Upper lobe of left lung (tissue), 6 donors: ENCODE measurements at places on chromosomes 7 and 10.

GRCh38 chr10:127386606-127387327 is 162.3 kb upstream of the NPS start:
- peak; percentile 58 for DNase-seq
- H3K4me1 ChIP-seq = no peaks in the 10 kb centered on the region
- no peak overlapping the region for H3K4me3 ChIP-seq
- H3K36me3 ChIP-seq = no peaks in the 10 kb centered on the region
- H3K27ac ChIP-seq = no peak overlapping the region

DNA sequence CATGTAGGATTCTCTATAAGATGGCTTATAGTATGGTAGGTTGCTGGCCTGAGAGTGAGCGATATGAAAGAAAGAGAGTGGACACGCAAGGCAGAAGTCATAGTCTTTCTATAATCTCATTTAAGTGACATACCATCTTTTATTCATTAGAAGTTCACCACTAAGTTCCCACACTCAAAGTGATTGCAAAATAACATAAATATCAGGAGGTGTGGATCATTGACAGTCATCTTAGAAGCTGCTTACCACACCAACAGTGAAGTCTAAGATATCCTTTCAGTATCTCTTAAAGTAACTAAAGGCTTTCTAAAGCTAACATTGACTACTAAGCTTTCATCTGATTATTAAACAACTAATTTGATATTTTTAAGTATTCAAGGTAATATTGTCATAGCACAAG is 36.9 kb upstream of the GNAI1 start:
- no peak for DNase-seq
- no peak overlapping the region for H3K27ac ChIP-seq
- no peaks in the 10 kb centered on the region for H3K36me3 ChIP-seq
- no peaks in the 10 kb centered on the region for H3K4me1 ChIP-seq
- H3K4me3 ChIP-seq = no peak overlapping the region

- no peak overlapping the region for H3K4me3 ChIP-seq
- peaks cover 35% of the 10 kb centered on the region for H3K36me3 ChIP-seq
- peaks cover 25% of the 10 kb centered on the region for H3K4me1 ChIP-seq
- no peak overlapping the region for H3K27ac ChIP-seq
- DNase-seq = no peak
- H3K27me3 ChIP-seq = no peaks in the 10 kb centered on the region
Observed at GRCh38 chr7:101916041-101916800, 98.8 kb downstream of the CUX1 start.

DNA sequence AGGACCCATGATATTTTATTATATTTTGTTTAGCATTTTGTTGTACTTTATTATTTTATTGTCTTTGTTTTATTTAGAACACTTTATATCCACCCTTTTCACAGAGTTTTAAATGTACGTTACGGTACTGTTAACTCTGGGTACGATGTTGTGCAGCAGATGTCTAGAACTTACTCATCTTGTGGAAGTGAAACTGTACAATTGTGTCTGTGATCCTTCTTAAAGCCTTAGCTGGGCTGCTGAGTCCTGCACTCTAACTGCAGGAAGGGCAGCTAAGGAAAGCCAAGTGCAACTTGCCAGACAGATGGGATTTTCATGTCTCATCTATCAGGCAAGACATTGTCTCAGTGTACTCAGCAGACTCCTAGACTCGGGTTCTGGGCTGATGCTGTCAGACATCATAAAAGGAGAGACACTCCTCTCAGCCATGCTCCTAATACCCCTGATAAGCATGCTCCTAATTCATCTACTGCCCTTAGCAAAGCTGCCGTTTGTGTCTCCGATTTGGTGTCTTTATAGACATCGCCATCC is 14.6 kb upstream of the INSYN2A start:
- no peaks in the 10 kb centered on the region for H3K27me3 ChIP-seq
- DNase-seq = no peak
- H3K36me3 ChIP-seq = no peaks in the 10 kb centered on the region
- H3K4me3 ChIP-seq = no peak overlapping the region

- H3K27ac ChIP-seq = peak overlapping the region; percentile 80
- peaks cover 23% of the 10 kb centered on the region for H3K4me1 ChIP-seq
- DNase-seq = no peak
- no peaks in the 10 kb centered on the region for H3K27me3 ChIP-seq
- H3K4me3 ChIP-seq = peak overlapping the region; percentile 97
- no peaks in the 10 kb centered on the region for H3K36me3 ChIP-seq
Observed at GRCh38 chr7:6271694-6272440, 557 bp downstream of the CYTH3 start.

DNA sequence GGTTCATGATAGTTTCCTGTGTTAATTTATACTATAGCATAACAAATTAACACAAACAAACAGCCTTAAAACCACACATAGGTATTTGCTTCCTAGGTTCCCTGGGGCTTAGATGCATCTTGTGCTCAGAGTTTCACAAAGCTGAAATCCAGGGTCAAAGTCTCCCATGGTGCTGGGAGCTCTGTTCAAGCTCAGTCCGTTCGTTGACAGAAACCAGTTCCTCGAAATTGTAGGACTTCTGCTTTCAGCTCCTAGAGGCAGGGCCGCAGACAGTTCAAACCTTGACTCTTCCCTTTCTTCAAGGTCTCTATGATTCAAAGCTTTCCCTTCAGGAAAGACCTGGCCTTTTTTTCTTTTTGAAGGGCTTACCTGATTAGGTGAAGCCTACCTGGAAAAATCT is 90.5 kb downstream of the VSTM2A start:
- no peak for DNase-seq
- no peaks in the 10 kb centered on the region for H3K27me3 ChIP-seq
- no peaks in the 10 kb centered on the region for H3K4me1 ChIP-seq
- H3K36me3 ChIP-seq = no peaks in the 10 kb centered on the region
- H3K27ac ChIP-seq = no peak overlapping the region
- no peak overlapping the region for H3K4me3 ChIP-seq

DNA sequence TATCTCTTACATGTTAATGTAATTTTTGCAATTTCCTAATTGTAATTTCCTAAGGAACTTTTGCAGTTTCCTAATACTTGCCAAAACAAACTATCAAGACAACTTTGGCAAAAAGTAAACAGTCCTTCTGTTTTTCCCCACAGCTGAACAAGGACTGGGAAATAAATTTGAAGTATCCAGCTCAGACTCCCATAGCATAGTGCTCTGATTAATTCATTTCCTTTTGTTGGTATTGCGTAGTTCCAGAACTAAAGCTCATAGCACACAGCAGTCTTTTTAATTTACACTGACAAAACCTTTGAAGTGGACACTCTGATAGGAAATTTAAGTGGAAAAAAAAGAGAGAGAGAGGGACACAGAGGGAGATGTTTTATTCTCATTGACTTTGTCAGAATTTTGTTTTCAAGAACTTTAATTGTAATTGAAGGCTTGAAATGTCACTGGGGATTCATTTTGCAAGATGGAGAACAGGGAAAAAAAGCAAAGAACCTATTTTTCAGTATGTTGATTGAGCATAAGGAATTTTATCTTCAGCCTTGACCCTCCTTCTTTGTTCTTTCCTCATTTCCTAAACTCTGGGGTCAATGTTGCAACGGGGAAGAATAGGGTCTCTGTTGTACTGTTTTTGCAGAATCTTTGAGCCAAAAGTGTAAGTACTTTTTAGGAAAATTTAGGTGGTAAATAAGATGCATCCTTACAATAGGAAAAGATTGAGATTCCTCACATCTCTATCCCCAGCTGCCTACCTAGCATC is 232.2 kb upstream of the NPSR1 start:
- no peak for DNase-seq
- no peak overlapping the region for H3K4me3 ChIP-seq
- H3K4me1 ChIP-seq = no peaks in the 10 kb centered on the region
- no peaks in the 10 kb centered on the region for H3K36me3 ChIP-seq

DNA sequence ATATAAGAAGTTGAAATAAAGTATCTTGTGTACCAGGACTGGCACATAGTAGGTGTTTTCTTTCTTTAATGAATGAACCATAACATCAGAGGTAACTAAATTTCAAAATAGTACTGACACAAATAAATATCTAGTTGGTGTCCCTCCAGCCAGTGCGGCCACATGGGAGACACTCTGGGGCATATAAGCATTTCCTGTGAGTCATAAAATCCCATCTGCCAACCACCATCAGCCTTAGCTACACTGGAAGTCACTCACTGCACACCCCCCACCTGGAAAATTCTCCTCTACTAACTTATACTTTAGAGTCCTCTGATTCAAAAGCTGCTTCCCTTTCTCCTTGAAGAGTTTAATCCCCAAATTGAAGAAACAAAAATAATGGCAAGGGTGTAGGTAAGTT is 32.5 kb downstream of the DYDC1 start:
- no peak for DNase-seq
- no peaks in the 10 kb centered on the region for H3K36me3 ChIP-seq
- H3K27ac ChIP-seq = no peak overlapping the region
- no peak overlapping the region for H3K4me3 ChIP-seq
- H3K4me1 ChIP-seq = no peaks in the 10 kb centered on the region
- H3K27me3 ChIP-seq = no peaks in the 10 kb centered on the region

DNA sequence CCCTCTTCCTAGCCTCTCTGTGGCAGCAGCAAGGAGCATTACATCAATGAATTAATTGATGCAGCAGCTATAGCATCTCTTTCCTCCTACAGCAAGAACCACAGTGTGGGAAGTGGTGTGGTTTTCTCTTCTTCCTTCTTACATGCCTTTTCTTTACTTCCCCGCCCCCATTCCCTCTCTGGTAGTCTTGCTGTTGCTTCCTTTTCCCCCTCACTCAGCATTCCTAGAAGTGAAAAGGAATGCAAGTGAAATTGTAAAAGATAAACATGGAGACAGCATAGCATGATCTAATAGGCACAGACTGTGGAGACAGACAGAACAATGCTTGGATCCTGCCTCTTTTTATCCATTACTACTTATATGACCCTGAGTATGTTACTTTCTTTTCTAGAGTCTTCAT is 370.5 kb upstream of the BMPER start:
- H3K4me1 ChIP-seq = no peaks in the 10 kb centered on the region
- H3K27ac ChIP-seq = no peak overlapping the region
- no peaks in the 10 kb centered on the region for H3K27me3 ChIP-seq
- H3K4me3 ChIP-seq = no peak overlapping the region

DNA sequence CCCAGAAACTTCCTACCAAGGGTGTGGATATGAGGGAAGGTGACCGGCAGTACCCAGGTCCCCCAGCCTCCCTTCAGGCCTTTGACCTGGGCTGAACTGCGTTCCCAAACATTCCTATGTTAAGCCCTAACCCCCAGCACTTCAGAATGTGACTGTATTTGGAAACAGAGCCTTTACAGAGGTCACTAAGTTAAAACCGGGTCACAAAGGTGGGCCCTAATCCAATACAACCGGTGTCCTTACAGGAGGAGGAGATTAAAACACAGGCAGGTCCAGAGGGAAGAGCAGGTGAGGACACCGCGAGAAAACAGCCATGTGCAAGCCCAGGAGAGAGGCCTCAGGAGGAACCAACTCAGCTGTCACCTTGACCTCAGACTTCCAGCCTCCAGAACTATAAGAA is 28.0 kb downstream of the GRB10 start:
- no peak overlapping the region for H3K4me3 ChIP-seq
- H3K4me1 ChIP-seq = no peaks in the 10 kb centered on the region
- no peaks in the 10 kb centered on the region for H3K27me3 ChIP-seq
- H3K27ac ChIP-seq = no peak overlapping the region

DNA sequence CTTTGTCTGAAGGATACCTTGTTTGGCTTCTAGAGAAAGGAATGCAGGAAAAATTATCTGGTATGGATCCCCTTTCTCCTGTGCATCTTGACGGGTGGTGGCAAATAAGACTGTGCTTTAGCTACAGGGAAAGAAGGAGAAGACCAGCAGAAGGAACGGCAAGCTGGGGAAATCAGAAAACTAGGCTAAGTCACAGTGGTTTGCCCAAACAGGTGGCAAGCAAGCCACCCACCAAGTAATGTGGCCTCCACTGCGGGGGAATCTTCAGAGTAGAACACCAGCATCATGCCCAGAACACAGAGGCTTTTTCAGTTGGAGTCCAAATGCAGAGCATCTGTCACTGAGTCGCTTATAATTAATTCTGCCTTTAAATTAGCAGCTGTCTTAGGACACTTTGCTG is 282.8 kb downstream of the PHF14 start:
- no peak overlapping the region for H3K27ac ChIP-seq
- no peak for DNase-seq
- no peaks in the 10 kb centered on the region for H3K27me3 ChIP-seq
- no peaks in the 10 kb centered on the region for H3K4me1 ChIP-seq

DNA sequence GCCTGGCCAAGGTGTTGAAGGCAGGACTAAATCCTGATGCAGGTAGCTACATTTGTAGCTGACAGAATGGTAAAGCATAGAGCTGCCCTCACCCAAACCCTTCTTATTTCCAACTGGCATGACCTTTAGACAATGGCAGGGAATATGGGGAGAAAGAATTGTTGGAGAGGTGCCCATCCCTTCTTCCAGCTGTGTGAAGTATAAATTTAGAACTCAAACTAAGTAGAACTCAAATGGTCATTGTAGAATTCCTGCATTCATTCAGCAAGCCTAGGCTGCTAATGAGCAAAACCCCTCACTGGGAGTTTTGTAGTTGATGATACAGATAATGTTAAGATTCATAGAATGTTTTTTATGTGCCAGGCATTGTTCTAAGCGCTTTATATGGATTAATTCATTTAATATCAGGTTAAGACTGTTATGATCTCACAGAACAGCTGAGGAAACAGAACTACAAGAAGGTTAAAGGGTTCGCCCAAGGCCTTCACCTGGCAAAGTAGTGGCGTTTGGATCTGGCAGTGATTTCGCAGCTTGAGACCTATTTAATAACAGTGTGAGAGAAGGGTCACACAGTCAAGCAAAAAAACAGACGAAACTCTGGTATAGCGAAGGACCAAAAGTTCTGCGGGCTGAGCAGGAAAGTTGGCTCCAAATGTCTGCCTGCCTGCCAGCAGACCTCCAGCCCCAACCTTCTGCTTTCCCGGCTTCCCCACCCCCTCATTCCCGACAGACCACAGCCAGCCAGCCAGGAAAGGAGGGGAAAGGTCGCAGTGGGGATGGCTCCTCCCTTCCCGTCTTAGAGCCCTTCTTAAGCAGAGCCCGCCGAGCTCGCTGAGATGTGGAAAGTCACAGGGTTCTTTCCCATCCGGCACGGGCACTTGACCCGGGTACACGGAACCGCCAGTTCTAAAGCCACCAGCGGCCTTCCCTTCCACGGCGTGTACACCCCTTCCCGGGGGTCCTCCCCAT is 1.6 kb upstream of the HILPDA start:
- no peak overlapping the region for H3K4me3 ChIP-seq
- peaks cover 33% of the 10 kb centered on the region for H3K4me1 ChIP-seq
- no peaks in the 10 kb centered on the region for H3K27me3 ChIP-seq
- H3K36me3 ChIP-seq = no peaks in the 10 kb centered on the region

DNA sequence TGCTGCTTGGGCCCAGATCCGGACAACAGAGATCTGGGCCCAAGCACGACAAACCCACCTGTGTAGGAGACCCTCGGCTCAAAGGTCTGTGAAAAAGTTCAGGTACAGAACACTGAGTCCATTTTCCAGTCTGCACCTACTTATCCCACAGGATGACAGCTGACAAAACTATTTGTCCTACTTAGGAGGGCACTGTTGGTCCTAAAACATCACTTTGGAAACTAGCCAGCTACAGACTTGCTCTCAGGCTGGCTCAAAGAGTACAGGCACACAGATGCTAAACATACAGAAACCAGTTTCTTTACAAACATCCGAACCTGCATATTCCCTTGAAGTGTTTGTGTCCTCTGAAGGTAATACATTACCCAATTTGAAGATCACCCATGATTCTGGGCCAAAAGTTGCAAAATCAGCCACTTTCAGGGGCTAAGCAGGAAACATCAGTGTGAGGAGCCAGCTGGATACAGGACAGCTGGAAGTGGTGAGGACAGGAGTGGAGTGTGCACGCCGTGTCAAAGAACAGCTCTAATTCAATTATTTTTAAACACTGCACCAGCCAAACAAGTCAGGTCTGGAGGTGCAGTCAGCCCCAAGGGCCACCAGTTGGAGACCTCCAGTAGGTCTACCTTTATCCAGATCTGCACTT is 88.5 kb downstream of the NOC3L start:
- peaks cover 5% of the 10 kb centered on the region for H3K4me1 ChIP-seq
- H3K4me3 ChIP-seq = no peak overlapping the region
- DNase-seq = no peak
- no peaks in the 10 kb centered on the region for H3K36me3 ChIP-seq
